ENCODE measurements at places on chromosomes 1 and 21.

DNA sequence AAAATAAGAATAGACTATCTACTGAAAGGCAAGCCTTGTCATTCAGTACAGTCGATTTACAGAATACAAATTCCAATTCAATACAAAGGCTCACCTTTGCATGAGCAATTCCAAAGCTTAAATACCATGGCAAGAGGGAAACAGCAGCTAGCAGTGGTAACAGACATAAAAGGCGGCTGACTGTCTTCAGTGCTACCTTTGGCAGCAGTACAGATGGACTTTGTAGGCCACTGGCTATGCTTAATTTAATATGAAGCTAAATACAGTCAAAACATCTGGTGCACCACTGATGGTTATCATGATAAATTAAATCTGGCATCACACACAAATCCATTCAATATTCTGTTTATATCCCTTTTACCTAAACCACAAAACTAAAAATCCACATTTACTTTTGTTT is 62.4 kb downstream of the RERE start:
- no peak for DNase-seq

DNA sequence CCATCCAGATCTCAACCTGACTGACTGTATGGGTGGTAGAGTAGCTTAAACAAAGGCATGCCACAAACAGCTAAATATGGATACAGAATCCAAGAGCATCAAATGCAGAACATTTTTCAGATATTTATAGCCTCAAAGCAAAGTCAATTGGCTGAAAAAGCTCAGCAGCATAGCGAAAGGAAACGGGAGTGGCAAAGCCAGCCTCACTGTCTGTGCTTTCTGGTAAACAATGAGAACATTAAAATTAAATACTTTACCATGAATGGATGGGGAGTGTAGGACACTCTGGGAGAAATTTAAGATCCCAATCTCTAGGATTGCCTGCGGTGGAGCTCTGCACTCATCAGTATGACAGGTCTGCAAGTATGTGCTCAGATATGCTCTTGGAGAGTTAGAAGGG is 4.4 kb downstream of the RASAL2 start:
- DNase-seq = no peak

DNA sequence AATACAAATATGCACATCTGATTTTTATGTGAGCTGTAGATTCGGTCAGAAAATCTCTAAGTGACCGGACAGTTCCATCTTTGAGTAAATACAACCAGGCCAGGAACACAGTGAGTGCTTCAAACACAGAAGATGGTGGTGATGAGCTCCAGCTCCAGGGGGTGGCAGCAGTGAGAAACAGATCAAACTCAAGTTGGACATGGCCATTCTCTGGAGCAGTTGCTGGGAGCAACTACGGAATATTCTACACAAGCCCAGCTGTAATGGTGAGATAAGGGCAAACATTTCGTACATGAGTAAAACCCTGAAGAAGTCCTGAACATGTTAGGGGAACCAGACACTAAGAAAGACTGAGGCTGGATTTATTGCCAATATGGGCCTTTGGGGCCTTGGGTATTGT is 100.7 kb downstream of the BARHL2 start:
- DNase-seq = peak; percentile 66

- no peak for DNase-seq
Observed at GRCh38 chr1:201933840-201934430, 12.4 kb downstream of the LMOD1 start.

DNA sequence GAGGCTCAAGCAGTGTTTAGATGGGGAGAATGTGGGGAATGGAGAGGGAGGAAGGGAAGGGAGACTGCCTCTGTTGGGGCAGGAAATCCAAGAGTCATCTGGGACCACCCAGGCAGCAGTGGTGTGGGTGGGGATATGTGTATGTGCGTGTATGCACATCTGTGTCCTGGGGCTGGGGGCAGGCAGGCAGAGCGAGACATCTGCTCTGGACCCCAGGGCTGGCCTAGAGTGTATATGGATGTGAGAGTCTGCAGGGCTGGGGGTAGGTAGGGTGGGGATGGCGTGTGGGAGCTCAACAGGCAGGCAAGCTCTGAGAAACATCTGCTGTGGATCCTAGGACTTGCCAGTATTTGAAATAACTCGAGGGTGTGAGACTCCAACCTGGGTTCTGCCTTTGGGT is 3.5 kb downstream of the PTCH2 start:
- DNase-seq = no peak

GRCh38 chr1:229156872-229157271 is 114.0 kb upstream of the RAB4A start:
- DNase-seq = peak; percentile 18

DNA sequence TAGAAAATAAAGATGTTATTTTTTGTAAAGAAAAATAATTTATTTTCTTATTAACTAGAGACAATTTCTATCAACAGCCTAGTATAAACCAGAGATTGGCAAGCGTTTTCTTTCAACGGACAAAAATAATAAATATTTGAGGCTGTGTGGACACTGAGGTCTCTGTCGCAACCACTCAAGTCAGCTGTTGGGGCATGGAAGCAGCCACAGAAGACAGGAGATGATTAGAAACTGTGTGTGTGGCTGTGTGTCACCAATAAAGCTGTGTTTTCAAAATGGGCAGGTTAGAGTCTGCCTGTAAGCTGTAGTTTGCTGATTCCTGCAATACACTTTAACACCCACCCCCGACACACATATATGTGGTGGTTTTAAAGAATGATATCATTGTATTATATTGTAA is 200.6 kb upstream of the HMCN1 start:
- DNase-seq = no peak

GRCh38 chr21:26776310-26777021 is 68.7 kb downstream of the ADAMTS1 start:
- no peak for DNase-seq

DNA sequence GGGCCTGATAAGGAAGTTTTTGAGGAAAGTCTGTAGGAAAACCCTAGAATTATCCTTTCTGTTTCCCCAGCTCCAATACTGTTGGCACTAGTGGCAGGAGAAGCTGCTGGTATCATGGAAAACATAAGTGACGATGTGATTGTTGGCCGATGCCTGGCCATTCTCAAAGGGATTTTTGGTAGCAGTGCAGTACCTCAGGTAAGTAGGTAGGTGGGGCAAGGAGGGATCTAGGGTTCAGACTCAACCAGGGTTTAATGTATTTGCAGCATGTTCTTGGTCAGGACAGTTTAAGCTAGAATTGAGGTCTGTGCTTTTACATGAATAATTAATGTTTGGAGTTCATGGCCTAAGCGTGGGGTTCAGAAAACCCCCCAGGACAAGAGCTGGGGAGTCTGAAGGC is 62.1 kb downstream of the KDM1A start:
- peak; percentile 22 for DNase-seq

- DNase-seq = no peak
Observed at GRCh38 chr1:86938855-86939254, 24.4 kb downstream of the HS2ST1 start.

GRCh38 chr1:236565530-236565929 is 38.8 kb downstream of the HEATR1 start:
- no peak for DNase-seq

DNA sequence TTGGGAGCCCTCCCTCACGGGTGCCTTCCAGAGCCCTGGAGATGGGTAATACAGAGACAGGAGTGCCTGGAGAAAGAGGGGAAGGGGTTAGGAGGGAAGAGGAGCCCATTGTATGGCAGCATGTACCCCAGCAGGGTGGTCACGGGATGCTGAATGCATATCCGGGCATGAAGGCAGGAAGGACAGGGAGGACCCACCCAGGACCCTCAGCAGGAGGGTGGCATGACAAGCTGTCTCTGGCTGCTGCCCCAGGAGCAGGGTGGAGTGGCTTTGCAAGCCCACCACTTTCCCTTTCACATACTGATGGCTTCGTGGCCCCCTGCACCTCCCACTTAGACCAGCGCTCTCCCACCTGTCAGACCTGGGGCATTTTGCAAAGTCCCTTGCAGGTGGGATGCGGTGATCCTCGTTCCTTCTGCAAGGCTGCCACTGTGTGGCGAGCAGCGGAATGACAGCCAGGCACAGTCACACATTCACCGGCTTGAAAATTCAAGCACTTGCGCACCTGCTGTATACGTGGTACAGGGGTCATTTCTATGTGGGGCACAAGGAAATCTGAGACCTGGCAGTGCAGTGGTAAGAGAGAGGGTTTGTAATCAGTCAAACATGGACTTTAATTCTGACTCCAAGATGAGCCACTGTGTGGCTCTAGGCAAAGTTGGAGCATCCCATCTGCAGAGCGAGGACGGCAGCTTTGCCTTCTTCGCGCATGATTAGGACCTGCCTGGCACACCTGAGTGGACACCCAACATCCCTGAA is 53.2 kb upstream of the TMEM51 start:
- peak; percentile 84 for DNase-seq

GRCh38 chr21:38987633-38988508 is 182.1 kb downstream of the ETS2 start:
- DNase-seq = no peak

GRCh38 chr1:61457526-61458040 is 267.4 kb downstream of the TM2D1 start:
- no peak for DNase-seq

- DNase-seq = no peak
Observed at GRCh38 chr1:26170472-26170821, 739 bp downstream of the ZNF593 start.

GRCh38 chr1:34915521-34915920 is 13.9 kb downstream of the DLGAP3 start:
- DNase-seq = no peak

DNA sequence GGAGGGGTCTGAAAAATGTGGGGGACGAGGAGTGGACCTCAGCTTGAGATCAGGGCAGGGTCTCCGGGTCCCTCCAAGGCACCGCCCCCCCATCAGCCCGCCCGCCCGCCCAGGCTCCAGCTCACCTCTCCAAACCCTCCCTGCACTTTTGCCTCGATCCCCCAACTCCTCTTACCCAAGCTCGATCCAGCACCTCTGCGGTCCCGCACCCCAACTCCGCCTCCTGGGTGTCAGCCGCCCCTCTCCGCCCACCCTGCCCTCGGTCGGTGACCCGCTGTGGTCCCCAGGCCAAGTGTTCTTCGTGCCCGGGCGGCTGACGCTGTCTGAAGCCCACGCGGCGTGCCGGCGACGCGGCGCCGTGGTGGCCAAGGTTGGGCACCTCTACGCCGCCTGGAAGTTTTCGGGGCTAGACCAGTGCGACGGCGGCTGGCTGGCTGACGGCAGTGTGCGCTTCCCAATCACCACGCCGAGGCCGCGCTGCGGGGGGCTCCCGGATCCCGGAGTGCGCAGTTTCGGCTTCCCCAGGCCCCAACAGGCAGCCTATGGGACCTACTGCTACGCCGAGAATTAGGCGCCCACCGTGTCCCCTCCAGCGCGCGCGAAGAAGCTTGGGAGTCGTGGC is 5.7 kb downstream of the HAPLN2 start:
- DNase-seq = peak; percentile 36

DNA sequence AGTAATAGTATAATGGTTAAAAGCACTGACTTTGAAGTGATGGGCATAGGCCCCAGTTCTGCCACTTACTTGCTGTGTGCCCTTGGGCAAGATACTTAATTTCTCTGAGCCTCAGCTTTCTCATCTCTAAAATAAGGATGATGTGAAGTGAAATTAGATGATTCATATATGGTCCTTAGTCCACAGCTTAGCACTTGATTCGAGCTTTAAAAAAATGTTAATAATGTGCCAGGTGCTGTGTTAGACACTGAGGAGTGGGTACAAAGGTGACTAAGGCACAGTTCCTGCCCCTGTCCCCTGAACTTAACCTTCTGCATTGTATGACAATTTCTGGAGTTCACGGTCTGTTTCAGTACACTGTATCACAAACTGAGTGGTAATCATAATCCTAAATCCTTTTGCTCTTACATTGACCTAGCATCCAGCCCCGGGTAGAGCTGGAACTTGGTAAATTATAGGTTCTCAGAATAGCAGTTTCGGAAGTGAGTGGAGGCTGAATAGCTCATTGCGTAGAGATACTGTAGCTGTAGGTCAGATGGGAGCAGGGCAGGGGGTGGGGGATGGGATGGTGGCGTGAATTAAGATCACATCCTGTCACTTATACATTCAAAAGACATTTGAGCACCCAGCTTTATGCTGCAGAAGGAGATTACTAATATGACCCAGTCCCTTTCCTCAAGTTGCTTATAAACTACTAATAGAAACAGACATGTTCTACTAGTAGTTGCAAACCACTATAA is 1.5 kb downstream of the ZNF691 start:
- DNase-seq = no peak

GRCh38 chr1:27033043-27033746 is 20.5 kb upstream of the TENT5B start:
- DNase-seq = no peak

- DNase-seq = no peak
Observed at GRCh38 chr21:46620846-46621245, 14.6 kb upstream of the PRMT2 start.

DNA sequence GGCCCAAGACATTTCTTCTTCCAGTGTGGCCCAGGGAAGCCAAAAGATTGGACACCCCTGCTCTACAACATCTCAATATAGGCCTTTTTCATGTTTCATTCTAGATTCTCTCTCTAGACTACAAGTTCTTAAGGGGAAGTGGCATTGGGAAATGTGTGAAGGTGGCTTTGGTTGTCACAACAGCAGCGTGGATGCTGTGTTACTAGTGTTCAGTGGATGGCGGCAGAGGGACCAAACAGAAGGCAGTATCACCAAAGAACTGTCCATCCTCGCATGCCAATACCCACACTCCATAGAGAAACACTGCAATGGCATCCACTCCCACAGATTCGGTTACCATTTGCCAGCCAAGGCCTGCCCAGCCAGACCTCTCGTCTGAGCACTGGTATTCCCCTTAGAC is 24.3 kb upstream of the IFNAR2 start:
- no peak for DNase-seq

DNA sequence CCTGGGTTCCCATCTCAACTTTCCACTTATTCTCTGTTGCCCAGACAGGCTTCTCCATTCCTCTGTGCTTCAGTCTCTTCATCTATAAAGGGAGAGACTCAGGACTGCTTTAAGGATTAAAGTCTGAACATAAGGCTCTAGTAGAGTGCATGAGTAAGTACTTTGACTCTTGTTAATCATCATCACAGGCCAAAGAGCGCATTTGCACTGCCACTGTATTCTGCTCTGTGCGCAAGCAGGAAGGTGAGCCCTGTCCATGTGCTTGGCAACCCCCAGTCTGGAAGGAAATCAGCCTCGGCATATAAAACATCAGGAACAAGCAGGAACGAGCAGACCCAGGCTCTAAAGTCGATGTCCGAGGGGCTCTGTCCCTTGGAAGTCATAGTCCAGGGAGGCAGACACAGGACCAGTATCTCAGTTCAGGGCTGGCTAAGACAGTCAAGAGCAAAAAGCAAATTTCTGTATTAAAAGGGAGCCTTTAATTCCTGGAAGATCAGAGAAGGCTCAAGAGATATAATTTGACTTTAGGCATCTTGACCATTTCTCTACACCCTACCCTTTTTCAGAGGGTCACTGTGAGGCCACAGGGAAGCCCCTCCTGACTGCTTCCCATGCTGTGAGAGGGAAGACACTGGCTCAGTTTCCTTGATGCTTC is 131.2 kb downstream of the TRABD2B start:
- DNase-seq = no peak

GRCh38 chr1:59523745-59524450 is 227.0 kb downstream of the FGGY start:
- DNase-seq = no peak

GRCh38 chr1:204285436-204286305 is 71.9 kb upstream of the GOLT1A start:
- DNase-seq = no peak

Data from WTC11 (cell line).